Lower leg skin (tissue), 4 donors: ENCODE measurements at places on chromosomes 12 and 14. TPM values are rescaled to one million over a fixed set of nuclear protein-coding genes. Genes with fewer than 3 reads are reported as not detected.

Gene ZNF385A
- total RNA-seq: 178 TPM

Gene PSMB11
- not detected for total RNA-seq

Gene DLK1
- not detected for total RNA-seq

Gene NPFF
- not detected for total RNA-seq

Gene PTGR2
- total RNA-seq: 13.5 TPM

Gene STAB2
- not detected for total RNA-seq

DNA sequence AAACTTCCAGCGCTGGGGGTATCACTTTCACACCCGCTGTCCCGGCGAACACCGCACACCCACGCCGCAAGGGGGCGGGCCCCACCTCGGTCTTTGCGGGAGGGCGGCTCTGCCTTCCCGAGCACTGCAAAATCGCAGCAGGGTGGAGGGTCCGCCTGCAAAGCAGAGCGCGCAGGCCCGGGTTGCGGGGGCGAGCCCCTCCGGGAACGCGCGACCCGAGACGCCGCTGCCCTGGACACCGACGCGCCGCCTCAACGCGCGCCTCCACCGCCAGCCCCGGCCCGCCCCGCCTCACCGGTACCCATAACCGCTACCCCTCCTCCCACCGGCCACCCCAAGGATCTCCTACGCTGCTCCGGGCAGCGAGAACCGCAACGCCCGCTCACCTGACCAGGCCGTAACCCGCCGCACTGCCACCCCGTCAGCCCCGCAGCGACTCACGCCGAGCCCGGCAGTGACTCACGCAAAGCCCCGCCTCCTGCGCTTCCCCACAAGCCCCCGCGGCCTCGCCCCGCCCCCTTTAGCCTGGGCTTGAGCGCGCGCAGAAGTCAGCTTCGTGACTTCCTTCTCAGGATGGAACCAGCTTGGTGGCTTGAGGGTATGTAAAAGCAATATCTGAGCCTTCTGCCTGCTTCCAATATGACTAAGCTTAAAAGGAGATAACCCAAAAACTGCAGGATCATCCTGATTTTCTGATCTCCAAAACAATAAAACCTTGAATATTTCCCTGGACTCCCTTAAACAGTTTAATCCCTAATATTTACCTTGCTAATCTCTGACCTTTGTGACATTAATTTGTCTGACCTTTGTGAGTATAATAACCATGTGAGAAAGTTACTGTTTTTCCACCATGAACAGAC is at the start of gene RPAP3:
Gene RPAP3 (minus strand): TSS at position 465 of the 860 bp plus-strand sequence. CDS start 3,190 bp downstream, outside the sequence.
- DNase-seq: peak; percentile 100

DNA sequence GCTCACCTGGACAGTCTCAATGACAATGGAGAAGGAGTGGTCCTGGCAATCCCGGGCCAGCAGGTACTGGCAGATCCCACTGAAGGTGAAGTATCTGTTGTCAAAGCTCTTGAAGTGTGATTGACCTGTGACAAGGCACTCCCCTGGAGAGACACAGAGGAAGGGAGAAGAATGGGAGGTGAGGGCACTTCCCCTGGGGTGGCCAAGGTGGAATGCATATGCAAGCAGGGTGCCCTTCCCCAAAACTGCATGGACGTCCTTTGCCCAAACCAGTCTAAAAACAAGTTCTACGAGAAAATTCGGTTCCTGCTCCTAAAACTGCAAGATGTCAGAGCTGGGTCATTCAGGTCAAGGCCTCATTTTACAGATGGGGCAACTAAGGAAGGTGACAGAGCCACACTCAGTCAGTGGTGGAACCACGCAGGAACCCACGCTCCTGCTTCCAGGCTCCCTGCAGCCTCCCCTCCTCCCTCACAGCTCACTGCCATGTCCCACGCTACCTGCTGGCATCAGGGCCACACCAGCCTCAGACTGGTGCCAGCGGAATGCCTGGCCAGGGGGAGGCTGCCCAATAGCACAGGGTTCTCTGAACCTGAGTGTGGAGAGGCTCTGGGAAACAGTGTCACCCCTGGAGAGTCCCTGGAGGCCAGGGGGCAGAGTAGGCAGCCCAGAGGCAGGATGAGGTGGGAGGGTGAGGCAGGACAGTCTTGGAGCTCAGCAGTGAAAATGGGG is 59.2 kb downstream of the VWF start:
- DNase-seq: no peak

- no peak for DNase-seq
Observed at GRCh38 chr12:51887476-51888315, at the start of gene ANKRD33. Gene ANKRD33 (plus strand): TSS chr12:51888103. CDS start chr12:51888187, 84 bp downstream.

DNA sequence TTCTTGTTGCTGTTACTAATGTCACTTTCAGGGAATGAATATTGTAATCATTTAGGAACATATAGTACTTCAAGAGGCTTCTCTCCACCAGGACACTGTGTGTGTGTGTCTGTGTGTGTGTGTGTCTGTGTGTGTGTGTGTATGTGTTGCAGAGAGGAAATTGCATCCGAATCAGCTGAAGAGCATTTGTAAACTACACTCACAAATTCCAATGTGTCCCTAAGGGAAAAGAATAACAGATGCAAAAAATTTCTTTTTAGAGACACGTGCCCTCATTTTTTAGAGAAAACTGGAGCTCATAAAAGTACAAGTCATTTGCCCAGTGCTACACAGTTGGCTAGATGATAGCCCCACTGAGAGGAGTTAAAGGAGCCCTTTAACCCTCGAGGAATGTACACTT is 168.8 kb downstream of the ANO4 start:
- no peak for DNase-seq

GRCh38 chr12:124036657-124037109 is 63.7 kb downstream of the ZNF664 start:
- DNase-seq: no peak

DNA sequence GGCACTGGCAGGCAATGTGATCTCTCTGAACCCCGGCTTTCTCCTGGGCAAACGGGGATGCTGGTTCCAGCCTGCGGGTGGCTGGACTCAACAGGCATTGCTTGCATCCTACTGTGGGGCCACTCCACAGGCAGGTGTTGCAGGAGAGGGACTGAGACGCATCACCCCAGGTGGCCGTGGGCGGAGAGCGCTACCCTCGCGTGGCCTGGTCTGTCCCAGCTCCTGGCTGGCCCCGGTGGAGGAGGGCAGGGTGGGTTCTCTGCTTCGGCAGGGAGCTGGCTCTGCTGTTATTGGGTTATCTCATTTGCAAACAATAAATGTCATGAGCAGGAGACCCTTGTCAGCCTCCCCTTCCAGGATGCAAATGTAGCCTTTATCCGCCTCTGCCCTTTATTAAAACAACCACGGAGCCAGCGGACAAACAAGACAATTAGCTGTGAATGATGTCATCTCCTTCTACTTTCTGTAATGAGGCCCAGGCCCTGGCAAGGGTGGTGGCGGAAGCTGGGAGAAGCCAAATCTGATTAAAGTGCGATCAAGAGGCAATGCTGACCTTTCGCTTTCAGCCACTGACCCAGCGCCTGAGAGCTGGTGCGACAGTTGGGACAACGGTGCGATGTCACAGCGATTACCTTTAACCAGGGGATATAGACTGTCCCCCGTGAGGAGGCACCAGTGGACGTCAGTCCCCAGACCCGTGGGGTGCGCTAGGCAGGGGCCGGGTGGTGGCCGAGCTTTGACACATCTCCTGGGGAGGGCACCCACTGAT is 161.8 kb downstream of the KIF26A start:
- DNase-seq: no peak

DNA sequence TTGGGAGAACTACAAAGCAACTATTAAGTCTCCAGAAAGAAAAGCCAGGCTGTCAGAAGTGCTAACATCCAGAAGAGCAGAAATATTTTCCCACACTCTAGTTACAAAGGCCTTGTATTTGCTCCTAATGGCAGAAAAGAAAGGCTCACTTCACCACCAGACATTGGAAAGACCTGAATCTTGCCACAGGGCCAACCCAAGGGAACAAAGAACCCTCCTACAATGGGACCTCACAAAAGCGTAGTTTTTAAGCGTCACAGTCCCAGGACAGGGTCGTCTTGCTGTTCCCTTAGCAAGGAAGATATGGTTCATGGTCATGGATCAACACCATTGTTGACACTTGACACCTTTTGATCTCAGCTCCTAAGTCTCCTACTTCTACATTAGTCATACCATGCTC is 119.1 kb downstream of the RPS29 start:
- no peak for DNase-seq

DNA sequence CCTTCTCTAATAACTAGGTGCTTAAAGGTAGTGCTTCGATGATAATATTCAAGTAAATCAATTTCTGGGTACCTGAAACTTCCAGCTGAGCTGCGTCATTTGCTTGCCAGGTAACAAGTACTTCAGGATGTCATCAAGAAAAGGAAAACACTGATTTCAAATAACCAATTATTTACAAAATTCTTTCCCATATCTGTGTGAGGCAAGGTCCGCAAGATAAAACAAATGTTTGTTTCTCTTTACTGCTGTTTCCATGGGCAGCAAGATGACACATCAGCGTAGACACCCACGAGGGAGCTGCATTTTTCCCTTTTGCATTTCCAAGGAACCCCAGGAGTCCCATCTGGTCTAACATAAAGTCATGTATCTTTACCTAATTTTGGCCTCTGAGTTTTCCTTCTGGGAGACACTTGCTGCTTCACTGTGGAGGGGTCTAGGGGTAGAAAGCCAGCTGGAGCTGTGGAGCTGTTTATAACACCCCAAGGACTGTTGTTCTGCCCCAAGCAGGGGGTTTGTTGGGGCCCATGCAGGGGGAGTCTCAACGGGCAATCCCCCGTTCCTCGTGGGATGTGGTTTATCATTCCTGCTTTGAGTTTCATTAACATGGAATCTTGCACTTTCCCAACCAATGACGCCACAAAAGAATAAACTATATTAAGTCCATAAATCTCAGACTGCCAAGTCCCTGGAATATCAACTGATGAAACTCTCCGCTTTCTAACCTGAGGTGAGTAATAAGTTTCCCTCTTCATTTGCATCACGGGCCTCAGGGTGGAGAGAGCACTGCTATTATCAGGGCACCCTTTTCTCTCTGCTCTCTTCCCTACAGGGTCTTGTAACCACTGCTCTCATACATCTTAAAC is 112.8 kb upstream of the PELI2 start:
- no peak for DNase-seq

GRCh38 chr12:132391326-132392041 is 62.1 kb upstream of the GALNT9 start:
- DNase-seq: peak; percentile 71
